Ovary (tissue), 10 donors: ENCODE measurements at places on chromosomes 7 and 10.

- H3K27me3 ChIP-seq, result no peaks in the 10 kb centered on the region
- H3K4me3 ChIP-seq, result no peak overlapping the region
- DNase-seq, result no peak
- H3K36me3 ChIP-seq, result no peaks in the 10 kb centered on the region
- peaks cover 5% of the 10 kb centered on the region for H3K4me1 ChIP-seq
Observed at GRCh38 chr10:10605551-10606081, 412.1 kb upstream of the CELF2 start.

DNA sequence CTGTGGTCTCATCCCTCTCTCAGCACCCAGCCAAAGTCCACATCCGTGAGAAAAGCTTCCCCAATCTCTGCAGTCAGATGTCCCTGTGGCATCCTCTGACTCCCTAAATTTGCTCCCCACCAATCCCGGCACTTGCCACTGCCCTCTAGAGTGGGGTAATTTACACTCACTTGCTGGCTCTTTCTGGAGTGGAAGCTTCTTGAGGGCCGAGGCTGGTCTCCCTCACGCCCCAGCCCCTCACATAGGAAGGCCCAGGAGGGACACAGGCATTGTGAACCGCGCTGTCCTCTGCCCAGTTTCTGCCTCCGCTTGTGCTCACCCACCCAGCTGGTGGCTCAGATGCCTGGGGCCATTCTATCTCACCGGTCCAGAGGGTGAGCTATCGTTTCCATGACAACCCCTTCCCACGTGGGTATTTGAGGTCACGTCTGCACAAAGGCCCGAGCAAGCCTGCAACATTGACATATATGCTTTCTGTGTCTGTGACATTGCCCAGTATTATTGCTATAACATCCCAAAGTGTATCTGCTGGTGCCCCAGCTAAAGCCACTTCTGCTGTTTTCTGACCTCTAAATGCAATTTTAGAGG, 97.3 kb upstream of the CTBP2 start:
- DNase-seq, result no peak
- no peak overlapping the region for H3K4me3 ChIP-seq
- no peak overlapping the region for H3K27ac ChIP-seq
- no peaks in the 10 kb centered on the region for H3K36me3 ChIP-seq
- H3K27me3 ChIP-seq, result no peaks in the 10 kb centered on the region

DNA sequence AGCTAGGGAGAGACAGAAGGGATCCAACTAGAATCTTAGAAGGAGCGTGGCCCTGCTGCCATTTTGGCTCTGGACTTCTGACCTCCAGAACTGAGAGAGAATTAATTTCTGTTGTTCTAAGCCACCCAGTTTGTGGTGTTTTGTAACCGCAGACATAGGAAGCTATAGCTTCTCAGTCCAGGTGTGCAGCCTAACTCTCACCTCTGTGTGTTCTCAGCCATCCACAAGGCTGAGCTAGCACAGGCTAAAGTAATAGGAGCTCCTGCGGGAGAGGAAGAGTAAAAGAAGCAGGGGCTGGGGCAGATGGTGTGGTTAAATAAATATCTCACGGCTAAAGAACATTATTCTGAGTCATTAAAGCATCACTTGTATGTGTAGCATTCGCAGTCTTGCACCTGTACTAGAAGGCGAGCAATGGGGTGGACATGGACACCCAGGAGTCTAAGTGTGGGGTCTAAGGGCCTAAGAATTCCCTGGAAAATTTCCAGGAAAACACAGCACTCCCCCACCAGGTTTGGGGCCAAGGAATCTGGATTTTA, 94.1 kb downstream of the AOAH start:
- H3K27me3 ChIP-seq, result no peaks in the 10 kb centered on the region
- no peak overlapping the region for H3K27ac ChIP-seq
- no peaks in the 10 kb centered on the region for H3K36me3 ChIP-seq
- no peaks in the 10 kb centered on the region for H3K4me1 ChIP-seq
- no peak overlapping the region for H3K4me3 ChIP-seq

GRCh38 chr7:69903410-69903809, 305.1 kb downstream of the AUTS2 start:
- no peak overlapping the region for H3K27ac ChIP-seq
- no peak overlapping the region for H3K4me3 ChIP-seq
- no peaks in the 10 kb centered on the region for H3K36me3 ChIP-seq
- no peaks in the 10 kb centered on the region for H3K27me3 ChIP-seq

DNA sequence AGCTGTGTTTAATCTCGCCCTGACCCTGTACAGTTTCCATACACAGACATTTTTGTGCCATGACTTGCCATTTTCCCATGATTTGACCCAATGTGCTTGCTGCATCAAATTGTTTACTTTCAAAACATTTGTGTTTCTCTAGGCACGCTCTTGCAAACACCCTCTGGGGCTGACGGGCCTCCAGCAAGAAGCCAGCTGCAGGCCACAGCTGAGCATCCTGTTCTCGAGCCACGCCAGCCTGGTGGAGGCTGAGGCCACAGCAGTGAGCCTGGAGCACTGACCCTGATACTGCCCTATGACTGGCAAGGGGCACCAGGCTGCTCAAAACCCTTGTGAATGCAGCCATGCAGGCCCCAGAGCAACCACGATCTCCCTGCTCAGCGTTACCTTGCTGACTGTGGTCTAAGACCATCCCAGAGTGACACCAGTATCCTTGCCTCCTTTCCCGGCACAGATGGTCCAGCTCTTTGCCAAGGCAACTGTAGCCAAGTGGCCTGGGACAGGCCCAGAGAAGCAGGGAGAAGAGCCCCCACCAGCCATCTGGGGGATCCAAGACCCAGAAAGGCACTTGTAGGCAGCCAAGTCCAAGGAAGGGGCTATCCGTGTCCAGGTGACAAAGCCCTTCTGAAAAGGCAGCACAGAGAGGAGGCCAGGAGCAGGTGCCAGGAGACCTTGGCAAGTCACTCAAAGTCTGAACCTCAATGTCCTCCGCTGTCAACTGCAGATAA, 78.5 kb downstream of the OAT start:
- no peaks in the 10 kb centered on the region for H3K27me3 ChIP-seq
- no peak overlapping the region for H3K4me3 ChIP-seq
- H3K27ac ChIP-seq, result no peak overlapping the region
- peaks cover 9% of the 10 kb centered on the region for H3K4me1 ChIP-seq
- DNase-seq, result peak; percentile 57
- H3K36me3 ChIP-seq, result no peaks in the 10 kb centered on the region

GRCh38 chr10:122727426-122727825, 27.8 kb upstream of the C10orf120 start:
- no peaks in the 10 kb centered on the region for H3K4me1 ChIP-seq
- no peak overlapping the region for H3K4me3 ChIP-seq
- DNase-seq, result no peak
- no peaks in the 10 kb centered on the region for H3K36me3 ChIP-seq
- no peaks in the 10 kb centered on the region for H3K27me3 ChIP-seq

GRCh38 chr10:61589547-61590243, 73.0 kb upstream of the CABCOCO1 start:
- H3K4me3 ChIP-seq, result no peak overlapping the region
- H3K4me1 ChIP-seq, result no peaks in the 10 kb centered on the region
- no peak for DNase-seq

DNA sequence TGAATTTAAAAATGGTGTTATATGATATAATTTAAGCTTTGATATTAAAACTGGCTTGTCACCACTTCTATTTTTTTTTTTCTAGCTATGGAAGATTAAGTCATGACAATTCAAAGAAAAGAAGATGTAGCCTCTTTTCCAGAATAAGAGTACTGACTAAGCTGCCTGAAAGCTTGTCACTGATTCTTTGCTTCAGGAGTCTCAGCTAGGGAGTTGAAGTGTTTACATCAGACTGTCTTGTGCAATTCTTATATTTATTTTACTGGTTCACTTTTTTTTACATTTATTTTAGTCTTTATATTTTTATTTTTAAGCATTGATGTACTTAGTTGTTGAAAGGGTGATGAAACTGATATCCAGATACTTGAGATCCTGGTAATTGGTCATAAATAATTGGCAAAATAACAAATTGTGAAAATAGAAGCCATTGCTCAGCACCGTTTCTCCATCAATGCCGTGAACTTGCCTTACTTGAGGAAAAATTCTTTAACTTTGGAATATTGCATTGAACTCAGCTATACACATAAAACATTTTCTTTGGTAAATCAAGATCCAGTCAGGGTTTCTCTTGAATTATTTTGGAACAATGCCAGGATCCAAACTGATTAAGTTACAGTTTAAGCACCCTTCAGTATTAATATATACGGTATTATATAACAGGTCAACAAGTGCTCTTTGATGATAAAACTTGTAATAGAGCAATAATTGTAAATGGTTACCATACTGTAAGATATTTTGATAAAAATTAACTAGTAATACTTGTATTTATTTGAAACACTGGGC, 156.4 kb downstream of the PHTF2 start:
- no peak overlapping the region for H3K27ac ChIP-seq
- H3K4me1 ChIP-seq, result no peaks in the 10 kb centered on the region
- no peaks in the 10 kb centered on the region for H3K27me3 ChIP-seq

GRCh38 chr10:67723601-67724000, 27.6 kb upstream of the CTNNA3 start:
- no peak overlapping the region for H3K4me3 ChIP-seq
- no peaks in the 10 kb centered on the region for H3K36me3 ChIP-seq
- DNase-seq, result no peak
- H3K4me1 ChIP-seq, result no peaks in the 10 kb centered on the region

DNA sequence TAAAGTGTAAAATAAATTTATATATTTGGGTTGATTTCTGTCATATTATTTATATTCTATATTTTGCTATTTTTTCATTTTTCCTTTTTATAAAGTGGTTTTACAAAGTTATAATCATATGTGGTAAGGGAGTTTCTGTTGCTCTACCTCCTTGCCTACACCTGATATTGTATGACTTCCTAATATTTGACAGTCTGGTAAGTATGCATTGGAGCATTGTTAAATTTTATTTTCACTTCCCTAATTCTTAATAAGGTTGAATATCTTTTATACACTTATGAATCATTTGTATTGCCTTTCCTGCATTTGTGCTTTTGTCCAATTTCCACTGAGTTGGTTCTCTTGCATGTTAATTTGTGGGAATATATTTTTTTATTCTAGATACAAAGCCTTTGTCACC, 492.4 kb downstream of the GRID1 start:
- no peak for DNase-seq
- H3K4me3 ChIP-seq, result no peak overlapping the region
- H3K4me1 ChIP-seq, result no peaks in the 10 kb centered on the region
- H3K27me3 ChIP-seq, result no peaks in the 10 kb centered on the region
- no peaks in the 10 kb centered on the region for H3K36me3 ChIP-seq

GRCh38 chr7:25802473-25802872, 349.5 kb upstream of the NFE2L3 start:
- no peak for DNase-seq
- H3K27ac ChIP-seq, result no peak overlapping the region
- no peak overlapping the region for H3K4me3 ChIP-seq
- H3K27me3 ChIP-seq, result no peaks in the 10 kb centered on the region
- H3K4me1 ChIP-seq, result no peaks in the 10 kb centered on the region
- no peaks in the 10 kb centered on the region for H3K36me3 ChIP-seq

DNA sequence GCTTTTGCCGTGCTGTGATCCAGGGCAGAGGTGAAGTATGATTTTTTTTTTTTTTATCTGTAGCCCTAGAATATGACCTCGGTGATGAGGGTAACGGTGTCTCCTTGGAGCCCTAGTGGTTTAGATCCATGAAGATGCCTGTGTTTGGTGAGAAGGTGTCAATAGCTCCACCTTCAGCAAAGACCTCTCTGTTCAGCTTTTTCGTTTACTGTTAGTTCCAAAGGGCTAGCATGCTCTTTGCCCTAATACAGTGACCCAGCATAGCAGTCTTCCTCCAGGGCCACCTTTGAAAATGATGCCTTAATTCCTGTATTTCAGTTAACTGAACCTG, 746 bp upstream of the MRPS16 start:
- H3K4me1 ChIP-seq, result peaks cover 5% of the 10 kb centered on the region
- no peaks in the 10 kb centered on the region for H3K36me3 ChIP-seq
- no peak for DNase-seq
- peak overlapping the region; percentile 77 for H3K27ac ChIP-seq
- no peaks in the 10 kb centered on the region for H3K27me3 ChIP-seq
